ENCODE measurements at places on chromosomes 3 and 15.

- DNase-seq, result no peak
These were observed 57.6 kb downstream of the SETMAR start for GRCh38 chr3:4360817-4361216.

GRCh38 chr3:151843275-151843674, 29.4 kb downstream of the AADAC start:
- DNase-seq, result no peak

DNA sequence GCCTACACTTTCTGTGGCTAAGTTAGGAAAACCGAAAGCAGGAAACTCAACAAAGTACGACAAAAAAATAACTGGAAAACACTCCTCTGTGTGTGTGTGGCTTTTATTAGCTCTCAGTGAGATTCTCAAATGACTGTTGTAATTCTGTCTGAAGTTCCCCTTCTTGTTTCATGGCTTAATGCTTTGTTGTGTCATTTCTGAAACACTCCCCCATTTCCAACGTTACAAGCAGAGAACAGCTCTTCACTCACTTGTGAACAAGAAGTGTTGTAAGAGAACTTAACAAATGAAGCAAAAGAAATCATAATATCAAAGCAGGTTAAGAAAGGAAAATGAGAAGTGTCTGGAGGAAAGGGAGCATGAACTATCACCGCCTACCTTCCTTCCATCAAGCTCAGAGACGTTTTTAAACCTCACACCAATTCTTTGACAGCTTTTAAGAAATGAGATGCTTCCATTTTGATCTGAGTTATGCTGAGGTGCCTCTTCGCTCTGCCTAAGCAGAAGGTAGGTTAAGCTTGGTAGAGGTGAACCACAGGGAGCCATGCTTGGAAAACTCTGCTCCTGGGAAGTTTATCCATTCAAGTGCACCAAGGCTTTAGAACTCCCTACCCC, 12.4 kb upstream of the SEC62 start:
- DNase-seq, result no peak

- no peak for DNase-seq
These were observed 67.0 kb upstream of the SEC61A1 start for GRCh38 chr3:127985216-127985615.

DNA sequence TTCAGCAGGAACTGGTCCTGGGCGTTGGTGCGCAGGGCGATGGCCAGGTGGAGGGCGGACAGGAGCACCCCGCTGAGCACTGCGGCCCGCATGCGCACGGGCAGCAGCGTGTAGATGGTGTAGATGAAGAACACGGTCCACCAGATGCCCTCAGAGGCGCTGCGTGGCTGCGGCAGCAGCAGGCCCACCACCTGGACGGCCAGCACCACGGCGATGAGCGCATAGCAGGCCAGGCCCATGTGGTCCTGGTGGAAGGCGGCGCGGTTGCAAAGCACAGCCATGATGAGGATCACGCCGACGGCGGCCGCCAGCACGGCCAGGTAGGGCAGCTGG, 1.5 kb downstream of the ADCY5 start:
- no peak for DNase-seq

Data from vagina (tissue), 2 donors.